ENCODE measurements at places on chromosomes 1 and 21.

GRCh38 chr1:33190701-33191100 lies 8.9 kb upstream of the TRIM62 start:
- no peak for DNase-seq

DNA sequence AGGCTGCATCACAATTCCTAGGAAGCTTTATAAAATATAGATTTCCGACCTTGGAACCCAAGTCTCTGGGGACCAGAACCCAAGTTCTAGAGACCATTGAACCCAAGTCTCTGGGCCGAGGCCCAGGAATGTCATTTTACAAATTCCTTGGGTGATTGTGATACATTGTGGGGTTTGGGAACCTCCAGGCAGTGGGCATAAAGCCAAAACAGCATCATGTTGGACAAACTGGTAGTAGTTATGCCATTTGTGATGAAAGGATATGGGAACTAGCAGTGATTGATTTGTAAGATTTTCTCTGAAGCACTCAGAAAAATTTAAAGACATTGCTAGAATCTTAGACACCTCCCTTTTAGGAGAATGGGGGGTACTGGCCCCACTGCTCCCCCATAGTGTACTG lies 160.2 kb downstream of the HIVEP3 start:
- no peak for DNase-seq

- peak; percentile 61 for DNase-seq
These were observed 117.0 kb downstream of the ZC3H11B start for GRCh38 chr1:219495737-219496408.

GRCh38 chr1:110083061-110083865 lies 12.8 kb upstream of the ALX3 start:
- DNase-seq, result no peak

GRCh38 chr1:93613898-93614297 lies 67.7 kb downstream of the BCAR3 start:
- DNase-seq, result no peak

DNA sequence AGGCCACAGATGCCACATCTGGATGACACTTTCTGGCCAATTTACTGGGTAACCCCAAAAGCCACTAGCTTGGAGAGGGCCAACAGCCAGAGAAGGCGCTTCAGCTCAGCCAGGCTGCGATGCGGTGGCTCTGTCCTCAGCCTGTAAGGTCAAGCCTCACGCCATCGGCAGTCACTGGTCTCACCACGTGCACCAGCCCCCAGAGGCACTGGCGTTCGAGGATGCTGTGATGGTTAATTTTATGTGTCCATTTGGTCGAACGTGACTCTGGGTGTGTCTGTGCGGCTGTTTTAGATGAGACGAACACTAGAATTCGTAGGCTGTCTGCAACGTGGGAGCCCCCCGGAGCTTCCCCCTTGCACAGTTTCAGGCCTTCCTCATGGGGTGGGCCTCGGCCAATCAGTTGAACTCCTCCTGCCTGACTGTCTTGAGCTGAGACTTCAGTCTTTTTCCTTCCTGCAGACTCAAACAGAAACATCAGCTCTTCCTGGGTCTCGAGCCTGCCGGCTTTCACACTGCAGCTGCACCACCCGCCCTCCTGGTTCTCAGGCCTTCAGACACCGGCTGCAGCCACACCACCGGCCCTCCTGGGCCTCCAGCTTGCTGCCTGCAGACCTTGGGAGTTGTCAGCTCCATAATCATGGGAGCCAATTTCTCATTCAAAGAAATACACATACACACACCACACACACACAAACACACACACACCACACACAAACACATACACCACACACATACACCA lies 41.6 kb upstream of the SLC45A1 start:
- DNase-seq, result no peak

DNA sequence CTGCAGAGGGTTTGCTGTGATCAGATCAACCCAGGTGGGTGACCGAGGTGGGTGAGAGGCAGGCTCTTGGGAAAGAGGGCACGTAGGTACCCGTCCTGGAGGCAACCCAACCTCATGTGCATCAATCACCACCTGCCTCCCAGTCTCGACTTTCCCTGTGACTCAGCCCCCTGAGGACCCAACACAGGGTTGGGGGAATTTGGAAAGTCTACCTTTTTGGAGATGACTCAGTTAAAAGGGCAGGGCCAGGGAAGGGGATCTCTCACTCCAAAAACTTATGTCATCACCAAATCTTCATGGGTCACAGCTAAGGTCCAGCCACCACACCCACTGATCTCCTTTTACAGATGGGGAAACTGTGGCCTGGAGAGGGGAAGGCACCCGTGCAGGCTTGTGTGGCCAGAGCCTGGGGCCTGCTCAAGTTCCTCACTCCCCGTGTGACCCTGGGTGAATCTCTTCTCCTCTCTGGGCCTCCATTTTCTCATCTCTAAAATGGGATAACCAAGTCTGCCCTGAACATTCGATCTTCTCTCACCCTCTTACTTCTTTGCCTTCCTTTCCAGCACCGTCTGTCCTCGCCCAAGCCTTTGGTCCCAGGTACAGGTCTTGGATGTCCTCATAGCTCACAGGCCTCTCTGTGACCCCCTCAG lies 34.6 kb upstream of the WNT4 start:
- DNase-seq, result no peak

DNA sequence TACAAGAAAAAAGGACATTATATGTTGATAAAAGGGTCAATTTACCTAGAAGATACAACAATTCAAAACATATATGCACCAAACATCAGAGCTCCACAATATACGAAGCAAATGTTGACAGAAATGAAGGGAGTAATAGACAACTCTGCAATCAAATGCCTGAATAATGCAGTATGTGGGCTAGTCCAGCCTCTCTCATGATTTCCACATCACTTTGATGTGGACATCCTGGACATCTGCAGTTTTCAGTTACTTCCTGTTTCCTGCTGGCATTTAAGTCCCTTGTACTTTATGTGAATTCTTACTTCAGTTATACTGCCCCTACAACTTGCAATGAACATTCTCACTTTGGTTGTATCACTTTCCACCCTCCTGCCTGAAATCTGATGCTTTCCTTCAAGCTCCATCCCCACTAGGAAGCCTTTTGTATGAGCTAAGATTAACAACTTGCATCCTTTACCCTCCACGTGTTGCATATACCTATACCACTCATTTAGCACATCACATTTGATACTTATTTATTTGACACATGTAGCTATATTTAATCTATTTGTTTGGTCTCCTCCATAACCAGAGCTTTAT lies 36.7 kb downstream of the DISC1 start:
- no peak for DNase-seq

GRCh38 chr1:77668924-77669449 lies 13.5 kb downstream of the ZZZ3 start:
- no peak for DNase-seq

DNA sequence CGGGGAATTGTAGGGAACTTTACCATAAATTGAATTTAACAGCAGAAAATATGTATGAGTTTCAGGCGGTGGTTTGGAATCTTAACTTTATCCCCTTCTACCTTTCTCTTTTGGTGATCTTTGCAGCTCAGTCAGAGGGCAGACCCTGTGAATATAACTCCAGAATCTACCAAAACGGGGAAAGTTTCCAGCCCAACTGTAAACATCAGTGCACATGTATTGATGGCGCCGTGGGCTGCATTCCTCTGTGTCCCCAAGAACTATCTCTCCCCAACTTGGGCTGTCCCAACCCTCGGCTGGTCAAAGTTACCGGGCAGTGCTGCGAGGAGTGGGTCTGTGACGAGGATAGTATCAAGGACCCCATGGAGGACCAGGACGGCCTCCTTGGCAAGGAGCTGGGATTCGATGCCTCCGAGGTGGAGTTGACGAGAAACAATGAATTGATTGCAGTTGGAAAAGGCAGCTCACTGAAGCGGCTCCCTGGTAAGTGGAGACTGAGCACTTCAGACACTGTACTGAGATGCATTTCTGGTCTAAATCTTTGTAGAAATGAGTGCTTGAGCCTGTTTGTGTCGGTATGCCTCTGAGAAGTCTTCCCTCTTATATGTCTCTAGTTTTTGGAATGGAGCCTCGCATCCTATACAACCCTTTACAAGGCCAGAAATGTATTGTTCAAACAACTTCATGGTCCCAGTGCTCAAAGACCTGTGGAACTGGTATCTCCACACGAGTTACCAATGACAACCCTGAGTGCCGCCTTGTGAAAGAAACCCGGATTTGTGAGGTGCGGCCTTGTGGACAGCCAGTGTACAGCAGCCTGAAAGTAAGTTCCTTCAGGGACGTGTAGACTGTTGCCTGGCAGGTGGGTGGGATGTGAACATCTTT lies 1.5 kb downstream of the CCN1 start:
- peak; percentile 68 for DNase-seq

DNA sequence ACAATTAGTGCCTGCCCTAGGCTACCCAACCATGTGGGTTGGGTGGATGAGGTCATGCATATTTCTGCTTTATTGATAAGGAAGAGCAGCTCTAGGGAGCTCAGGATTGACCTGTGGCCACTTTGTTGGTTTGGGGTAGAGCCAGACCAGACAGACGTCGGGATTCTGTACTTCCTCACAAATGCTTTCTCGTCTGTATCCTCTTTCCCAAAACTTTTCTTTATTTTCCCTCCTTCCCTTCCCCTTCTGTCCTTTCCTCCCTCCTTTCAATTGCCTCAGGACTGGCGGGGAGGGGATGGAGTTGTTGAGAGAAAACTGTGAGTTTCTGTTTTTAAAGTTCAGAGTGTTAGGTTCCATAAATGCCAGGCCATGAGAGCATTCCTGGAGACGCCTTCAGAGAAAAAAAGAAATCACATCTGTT lies 68.0 kb downstream of the UCK2 start:
- no peak for DNase-seq

DNA sequence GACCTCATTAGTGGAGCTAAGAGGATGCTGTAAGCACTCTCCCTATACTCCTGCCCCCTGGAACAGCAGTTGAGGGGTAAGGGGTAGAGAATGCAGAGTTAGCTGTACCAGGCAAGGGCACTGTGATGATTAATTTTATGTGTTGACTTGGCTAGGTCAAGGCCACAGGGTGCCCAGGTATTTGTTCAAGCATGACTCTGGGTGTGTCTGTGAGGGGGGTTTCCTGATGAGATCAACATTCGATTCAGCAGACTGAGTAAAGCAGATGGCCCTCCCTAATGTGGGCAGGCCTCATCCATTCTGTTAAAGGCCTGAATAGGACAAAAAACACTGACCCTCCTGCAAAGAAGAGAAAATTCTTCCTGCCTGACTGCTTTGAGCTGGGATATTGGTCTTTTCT lies 110.8 kb downstream of the KCND3 start:
- no peak for DNase-seq

- DNase-seq, result no peak
These were observed 14.2 kb downstream of the CLCC1 start for GRCh38 chr1:108949044-108949443.

DNA sequence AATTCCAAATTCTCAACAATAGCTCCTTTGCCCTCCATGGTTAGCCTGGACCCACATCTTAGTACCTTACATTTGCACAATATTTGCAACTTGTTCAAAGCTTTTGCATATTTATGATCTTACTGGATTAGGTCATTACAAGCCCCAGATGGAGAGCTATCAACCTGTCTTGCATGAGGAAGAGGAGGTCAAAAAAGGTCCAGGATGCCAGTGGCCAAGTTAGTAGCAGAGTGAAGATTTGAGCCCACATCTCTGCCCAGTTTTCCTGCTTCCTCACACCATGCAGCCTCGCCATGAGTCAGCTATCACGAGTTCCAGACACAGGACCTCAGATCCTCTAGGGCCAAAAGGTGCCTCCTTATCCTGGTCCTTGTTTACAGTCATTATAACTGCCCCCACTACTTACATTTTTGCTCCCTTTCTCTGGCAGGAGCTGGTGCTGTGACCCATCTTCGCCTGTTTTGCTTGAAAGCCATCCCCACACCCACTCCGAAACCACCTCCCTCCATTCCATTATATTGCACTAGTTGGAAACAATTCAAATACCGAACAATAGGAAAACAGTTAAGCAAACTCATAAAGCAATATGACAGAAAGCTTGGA lies 5.0 kb upstream of the AHCYL1 start:
- no peak for DNase-seq

DNA sequence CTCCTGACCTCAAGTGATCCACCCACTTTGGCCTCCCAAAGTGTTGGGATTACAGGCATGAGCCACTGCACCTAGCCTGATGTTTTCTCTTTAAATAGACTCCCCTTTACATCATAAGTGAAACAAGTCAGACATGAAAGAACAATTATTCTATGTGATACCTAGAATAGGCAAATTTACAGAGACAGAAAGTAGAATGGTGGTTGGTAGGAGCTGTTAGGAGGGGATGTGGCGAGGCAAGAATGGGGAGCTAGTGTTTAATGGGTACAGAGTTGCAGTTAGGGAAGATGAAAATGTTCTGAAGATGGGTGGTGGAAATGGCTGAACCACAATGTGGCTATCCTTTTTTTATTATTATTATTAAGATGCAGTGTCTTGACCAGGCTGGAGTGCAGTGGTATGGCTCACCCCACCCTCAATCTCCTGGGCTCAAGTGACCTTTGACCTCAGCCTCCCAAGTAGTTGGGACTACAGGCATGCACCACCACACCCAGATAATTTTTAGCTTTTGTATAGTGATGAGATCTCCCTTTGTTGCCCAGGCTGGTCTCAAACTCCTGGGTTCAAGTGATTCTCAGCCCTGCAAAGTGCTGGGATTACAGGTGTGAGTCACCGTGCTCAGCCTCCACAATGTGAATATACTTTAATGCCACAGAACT lies 28.4 kb downstream of the ELF3 start:
- DNase-seq, result no peak

DNA sequence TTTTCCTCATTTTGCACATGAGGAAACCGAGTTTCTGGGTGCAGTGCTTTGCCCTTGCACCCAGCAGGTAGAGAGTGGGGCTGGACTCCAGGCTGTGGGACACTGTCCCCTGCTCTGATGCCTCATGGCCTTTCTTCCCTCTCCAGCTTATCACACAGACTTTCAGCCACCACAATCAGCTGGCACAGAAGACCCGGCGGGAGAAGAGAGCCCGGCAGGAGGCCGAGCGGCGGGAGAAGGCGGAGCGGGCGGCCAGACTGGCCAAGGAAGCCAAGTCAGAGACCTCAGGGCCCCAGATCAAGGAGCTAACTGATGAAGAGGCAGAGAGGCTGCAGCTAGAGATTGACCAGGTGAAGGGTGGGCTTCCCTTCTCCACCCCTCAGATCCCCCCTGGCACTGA lies 19.0 kb downstream of the KDF1 start:
- DNase-seq, result no peak

DNA sequence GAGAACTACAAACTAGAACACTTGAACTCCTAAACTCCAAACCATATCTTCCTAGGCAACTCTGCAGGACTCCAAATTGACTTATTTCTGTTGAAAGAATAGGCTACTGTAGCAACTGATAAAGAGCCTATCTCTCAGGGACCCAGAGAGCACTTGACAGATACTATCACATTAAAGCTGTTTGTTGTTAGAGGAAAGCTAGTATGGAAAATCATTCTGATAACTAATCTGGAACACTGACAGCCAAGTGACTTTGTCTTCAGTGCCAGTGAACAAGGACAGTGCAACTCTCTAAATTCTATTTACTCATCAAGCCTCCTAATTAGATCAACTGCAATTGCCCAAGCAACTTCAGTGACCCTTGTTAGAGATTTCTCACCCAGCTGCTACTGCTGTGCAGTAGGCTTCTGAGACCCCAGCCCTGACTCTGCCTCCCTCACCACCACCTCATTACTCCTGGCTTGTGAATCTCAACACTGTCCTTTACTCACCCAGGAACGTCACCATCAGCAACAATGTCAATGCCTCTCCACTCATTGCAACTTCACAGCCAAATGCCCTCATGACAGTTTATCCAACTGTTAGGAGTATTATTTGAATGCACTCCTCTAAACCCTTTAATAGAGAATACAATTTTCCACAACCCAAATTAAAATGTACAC lies 7.4 kb upstream of the RGS13 start:
- DNase-seq, result no peak

Data from kidney (tissue), 22 donors.